Stimulated activated CD4-positive, alpha-beta T cell treated with anti-CD3 and anti-CD28 coated beads, Interleukin-1b, Interleukin-23, amount 100 ng/mL, for 24 hours (primary cell): ENCODE measurements at places on chromosomes 3 and 15.

DNA sequence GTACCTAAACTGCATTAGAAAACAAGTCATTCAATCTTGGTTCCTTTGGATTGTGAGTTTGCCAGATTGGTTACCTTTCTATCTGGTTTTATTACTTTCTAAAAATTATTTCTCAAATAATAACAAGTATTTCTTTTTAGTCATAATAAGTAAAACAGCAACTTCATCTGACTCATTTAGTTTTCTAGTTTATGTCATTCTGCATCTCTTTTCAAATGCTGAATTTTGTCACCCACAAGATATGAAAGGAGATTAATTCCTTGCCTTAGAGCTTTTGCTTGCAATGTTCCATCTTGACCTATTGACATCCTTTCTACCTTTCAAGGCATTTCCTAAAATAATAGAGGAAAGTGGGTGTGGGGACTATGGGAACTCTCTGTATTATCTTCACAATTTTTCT is 253.6 kb upstream of the PEX5L start:
- no peak for DNase-seq

- no peak for DNase-seq
Measured at GRCh38 chr3:14278799-14279625, 100.4 kb downstream of the LSM3 start.

- no peak for DNase-seq
Measured at GRCh38 chr3:149243540-149243939, 21.9 kb upstream of the CP start.

GRCh38 chr3:135020181-135020580 is 225.1 kb downstream of the EPHB1 start:
- DNase-seq: no peak

DNA sequence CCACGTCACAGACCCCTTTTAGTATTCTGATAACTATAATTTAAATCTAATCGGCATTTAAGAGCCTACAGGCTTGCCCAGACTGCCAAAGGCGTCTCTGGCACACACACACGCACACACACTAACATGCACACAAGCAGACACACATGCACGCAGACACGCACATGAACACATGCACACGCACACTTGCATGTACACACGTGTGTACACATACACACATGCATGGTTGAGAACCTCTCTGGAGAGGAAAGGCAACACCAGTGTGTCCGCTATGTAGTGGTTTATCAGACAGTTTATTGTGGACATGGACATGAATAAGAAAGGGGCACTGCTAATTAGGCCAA is 102.1 kb downstream of the FBLN2 start:
- DNase-seq: no peak

- DNase-seq: no peak
Measured at GRCh38 chr3:102741105-102741504, 306.3 kb downstream of the ZPLD1 start.

GRCh38 chr3:48548126-48548525 is 8.5 kb downstream of the PFKFB4 start:
- DNase-seq: no peak

- DNase-seq: no peak
Measured at GRCh38 chr3:102972350-102972749, 537.5 kb downstream of the ZPLD1 start.

- no peak for DNase-seq
Measured at GRCh38 chr3:44525060-44525459, 29.9 kb upstream of the ZKSCAN7 start.

DNA sequence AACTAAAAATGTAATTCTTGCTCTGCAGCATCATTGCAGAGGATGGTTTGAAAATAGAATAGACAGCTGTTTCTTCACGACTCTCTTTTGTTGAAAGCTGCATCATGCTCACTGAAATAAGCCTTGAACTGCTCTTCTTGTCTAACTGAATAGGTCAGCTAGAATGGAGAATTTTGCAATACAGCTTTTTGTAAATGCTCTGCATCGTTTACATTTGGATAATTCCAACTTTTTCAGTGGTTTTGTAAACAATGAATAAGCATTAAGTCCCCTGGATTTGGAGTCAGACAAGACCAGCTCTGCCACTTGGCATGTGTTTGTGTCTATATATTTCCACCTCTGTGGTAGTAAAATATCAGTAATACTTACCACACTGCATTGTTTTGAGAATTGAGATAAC is 95.2 kb downstream of the PLSCR2 start:
- no peak for DNase-seq

DNA sequence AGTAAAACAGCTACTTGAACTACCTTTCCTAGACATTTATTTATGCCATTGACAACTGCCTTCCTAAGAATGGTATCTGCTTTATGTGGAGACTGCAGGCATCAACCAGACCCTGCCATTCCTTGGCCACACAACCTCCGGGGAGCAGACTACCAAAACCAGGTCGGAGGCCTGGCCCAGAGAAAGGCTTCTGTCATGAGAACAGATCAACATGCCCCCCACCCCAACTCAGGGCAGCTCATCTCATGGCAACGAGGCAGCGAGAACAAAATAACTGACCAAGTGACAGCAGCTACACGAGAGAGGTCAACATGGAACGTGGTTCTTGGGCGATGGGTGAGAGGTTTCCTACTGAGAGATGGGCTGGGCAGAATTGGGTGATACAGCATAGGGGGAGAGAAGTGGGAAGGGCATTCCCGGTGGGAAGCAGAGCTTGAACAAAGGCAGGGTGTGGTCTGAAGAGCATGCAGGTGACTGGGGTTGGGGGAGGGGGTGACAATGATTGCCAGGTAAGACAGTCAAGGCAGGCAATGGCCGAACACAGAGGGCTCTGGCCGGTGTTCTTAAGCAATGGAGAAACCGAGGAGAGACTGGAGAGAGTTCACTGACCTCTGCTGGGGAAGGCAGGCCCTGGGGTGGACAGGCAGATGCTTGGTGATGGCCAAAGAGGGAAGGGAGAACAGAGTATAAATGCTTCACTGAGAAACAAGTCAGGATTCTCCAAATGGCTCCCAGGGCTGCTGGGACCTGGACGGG is 33.9 kb downstream of the CCDC12 start:
- no peak for DNase-seq

- DNase-seq: no peak
Measured at GRCh38 chr3:116155841-116156240, 289.4 kb downstream of the LSAMP start.

DNA sequence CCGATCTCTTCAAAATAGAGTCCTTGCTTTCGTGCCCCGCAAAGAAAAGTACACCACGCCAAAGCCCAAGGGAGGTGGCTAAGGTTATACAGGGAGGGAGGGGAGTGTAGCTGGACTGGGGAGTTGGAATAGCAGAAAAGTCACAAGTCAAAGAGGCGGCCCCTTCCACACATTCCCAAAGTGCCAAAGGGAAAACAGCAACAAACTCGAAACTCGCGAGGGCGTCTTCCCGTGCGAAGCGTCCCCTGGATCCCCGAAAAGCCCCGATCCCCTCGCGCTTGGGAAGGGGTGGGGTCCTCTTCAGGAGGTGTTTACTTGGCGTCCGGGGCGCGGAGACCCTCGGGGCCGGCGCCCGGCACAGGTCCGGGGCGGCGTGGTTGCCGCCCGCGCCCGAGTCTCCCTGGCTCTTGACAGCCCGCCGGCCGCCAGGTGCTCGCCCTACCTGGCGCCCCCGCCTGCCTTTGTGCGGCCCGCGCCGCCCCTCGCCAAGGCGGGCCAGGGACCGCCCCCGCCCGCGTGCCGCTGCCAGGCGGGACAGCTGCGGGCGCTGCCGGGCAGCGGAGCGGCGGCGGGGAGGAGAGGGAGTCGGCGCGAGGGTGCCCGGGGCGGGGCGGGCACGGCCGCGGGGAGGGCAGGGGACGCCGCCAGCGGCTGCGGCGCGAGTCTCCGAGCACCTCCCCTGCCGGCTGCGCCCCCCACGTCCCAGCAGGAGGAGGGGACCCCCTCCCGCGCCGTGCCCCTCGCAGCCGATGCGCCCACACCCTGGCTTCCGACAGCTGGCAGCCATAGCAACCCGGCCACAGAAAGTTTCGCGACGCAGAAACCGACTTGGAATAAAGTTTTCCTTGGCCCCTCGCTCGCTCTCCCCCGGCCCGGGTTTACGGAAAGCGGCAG is 966 bp downstream of the MYO1E start:
- DNase-seq: no peak

- no peak for DNase-seq
Measured at GRCh38 chr3:63992516-63993209, 30.6 kb downstream of the PSMD6 start.

GRCh38 chr3:71018799-71019198 is 564.7 kb downstream of the FOXP1 start:
- DNase-seq: no peak

DNA sequence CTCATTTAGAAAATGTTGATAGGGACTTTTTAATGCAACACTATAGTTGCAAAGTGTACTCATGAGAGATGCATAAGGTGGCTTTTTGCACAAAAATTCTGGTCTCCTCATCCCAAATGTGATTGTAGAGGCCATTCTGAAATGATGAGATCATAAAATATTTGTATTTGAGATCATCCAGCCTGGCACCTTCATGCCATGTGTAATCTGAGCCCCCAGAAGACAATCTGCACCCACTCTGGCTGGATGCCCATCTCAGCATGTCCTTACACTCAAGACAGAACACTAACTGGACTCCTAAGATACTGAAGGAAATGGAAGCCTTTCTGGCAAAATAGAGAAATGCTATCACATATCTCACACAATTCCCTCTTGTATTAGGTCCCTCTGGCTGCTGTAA is 49.2 kb downstream of the SLC7A14 start:
- DNase-seq: no peak

- DNase-seq: no peak
Measured at GRCh38 chr15:68646696-68647095, 67.9 kb downstream of the CORO2B start.

DNA sequence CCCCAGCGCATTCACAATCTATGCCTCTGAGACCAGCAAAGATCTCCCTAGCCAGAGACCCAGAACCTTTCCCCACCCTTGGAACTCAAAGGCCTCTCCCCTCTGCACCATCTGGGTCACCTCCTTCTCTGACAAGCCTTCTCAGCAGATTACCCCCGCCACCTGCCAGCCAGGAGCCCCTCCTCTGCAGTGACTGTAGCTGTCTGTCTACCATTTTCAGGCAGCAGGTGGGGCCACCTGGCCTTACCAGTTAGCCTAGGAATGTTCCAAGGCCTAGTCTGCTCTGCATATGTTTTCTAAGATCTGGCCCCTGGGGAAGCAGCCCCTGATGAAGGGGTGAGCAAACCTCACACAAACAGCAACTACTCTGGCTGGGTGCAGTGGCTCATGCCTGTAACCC is 2.4 kb downstream of the MYLK start:
- no peak for DNase-seq

DNA sequence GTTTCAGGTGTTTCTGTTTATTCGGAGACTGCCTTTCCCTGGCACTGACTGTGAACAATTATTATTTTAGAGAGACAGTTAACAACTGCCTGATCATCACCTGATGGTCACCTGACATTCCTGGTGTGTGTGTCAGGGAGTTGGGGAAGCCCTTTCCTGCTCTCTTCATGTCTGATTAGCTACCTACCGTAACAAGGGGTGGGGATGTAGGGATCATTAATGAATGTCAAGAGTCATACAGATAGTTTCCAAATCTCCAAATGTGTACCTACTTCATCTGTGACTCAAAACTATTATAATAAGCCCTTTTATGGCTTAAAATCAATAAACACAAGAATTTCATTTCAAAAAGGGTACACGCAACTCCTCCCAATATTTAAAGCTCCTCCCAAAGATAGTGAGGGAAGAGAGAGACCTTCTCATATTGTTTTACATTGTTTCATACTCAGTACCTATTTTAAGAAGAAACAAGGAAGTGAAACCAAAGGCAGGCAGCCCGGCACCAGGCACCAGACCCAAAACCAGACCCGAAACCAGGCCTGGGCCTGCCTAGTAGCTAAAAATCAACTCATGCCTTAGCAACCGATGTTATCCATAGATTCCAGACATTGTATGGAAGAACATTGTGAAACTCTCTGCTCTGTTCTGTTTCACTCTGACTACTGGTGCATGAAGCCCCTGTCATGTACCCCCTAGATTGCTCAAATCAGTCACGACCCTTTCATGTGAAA is 844.9 kb upstream of the ALCAM start:
- no peak for DNase-seq

GRCh38 chr3:122395582-122395981 is 11.6 kb downstream of the FAM162A start:
- no peak for DNase-seq

DNA sequence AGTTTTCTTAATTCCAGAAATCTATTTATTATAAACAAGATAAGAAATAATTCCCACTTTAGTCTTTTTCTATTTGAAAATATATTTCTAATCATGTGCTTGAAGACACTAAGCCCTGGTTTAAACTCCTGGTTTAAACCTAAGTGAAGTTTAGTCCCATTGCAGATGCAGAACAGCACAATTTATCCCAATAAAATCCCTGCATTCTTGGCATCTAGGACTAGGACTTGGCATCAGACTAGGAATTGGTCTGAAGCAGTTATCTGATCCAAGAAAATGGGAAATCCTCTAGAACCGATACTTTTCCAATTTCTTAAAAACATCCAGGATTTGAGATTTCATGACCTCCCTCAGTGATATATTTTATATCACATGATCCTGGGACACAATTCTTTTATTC is 168.8 kb upstream of the VEPH1 start:
- no peak for DNase-seq

DNA sequence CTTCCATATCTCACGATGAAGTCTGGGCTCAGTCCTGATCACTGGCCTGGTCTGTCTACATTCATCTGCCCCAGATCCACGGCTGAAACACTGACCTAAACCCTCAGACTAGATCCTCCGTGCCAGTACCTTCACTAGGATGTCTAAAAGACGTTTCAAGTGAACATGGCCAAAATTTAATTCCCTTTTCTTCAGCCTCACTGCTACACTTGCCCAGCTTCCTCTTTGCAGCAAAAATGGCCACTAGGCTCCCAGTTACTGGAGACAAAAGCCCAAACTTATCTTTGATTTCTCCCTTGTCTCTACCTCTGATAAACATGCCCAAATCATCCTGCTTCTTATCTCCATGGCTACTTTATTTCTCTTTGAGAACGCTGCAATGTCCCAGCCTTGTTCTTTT is 1.7 kb downstream of the RASSF1 start:
- DNase-seq: no peak

DNA sequence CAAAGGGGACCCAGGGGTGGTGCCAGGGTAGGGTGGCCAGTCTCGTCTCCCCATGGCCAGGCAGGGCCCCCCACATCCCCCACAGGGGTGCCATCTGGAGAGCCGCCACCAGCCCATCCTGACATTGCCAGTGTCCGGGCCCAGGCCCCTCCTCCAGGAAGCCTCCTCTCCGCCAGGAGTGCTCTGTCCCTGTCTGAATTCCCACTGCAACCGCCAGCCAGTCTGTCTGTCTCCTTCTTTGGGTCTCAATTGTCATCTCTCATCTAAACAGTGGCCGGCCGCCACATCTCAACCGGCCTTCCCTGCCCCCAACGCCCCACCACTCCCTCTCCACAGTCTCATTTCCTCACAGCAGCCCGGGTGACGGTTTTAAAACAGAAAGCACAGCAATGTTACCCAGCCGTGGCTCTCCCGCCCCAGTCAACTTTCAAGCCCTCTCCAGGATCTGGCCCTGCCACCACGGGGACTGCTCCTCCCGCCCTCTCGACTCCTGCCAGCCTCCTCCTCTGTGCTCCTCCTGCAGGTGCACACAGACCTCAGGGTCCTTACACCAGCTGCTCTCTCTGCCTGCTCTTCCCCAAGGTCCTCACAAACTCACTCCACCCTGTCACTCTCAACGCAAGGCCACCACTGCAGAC is 57.0 kb downstream of the IQSEC1 start:
- DNase-seq: no peak

- DNase-seq: no peak
Measured at GRCh38 chr3:170864525-170865208, 5.3 kb downstream of the RPL22L1 start.
